ENCODE measurements at places on chromosomes 7 and 10. TPM values are rescaled to one million over a fixed set of nuclear protein-coding genes. Genes with fewer than 3 reads are reported as not detected.

RINT1 gene
- 8.9 TPM for polyA plus RNA-seq

GDF2 gene
- not detected for polyA plus RNA-seq

BLNK gene
- not detected for polyA plus RNA-seq

MPP7 gene
- 0.17 TPM for polyA plus RNA-seq

FIGNL1 gene
- polyA plus RNA-seq = 20.8 TPM

GRM3 gene
- not detected for polyA plus RNA-seq

CC2D2B gene
- polyA plus RNA-seq = 0.21 TPM

PVRIG gene
- not detected for polyA plus RNA-seq

GATA3 gene
- polyA plus RNA-seq = 7.2 TPM

METTL2B gene
- 14.2 TPM for polyA plus RNA-seq

DNA sequence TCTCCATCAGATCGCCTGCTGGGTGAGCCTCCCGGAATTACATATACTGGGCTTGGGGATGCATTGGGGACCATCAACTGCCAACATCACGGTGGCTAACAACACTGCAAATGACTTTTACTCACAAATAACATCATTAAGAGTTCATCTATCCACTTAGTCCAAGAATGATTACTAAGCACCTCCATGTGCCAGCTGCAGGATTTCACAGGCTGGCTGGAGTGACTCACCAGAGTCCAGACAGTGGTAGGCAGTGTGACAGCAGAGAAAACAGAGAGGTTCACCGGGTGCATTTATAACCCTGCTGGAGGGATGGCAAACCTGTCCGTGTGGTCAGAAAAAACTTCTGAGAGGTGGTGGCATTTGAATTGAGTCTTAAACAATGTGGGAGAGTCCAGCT lies 3.2 kb upstream of the IGFBP3 start:
- DNase-seq = peak; percentile 14
- H3K4me1 ChIP-seq = peaks cover 28% of the 10 kb centered on the region
- H3K27me3 ChIP-seq = peaks cover 42% of the 10 kb centered on the region
- no peak overlapping the region for H3K27ac ChIP-seq
- no peaks in the 10 kb centered on the region for H3K36me3 ChIP-seq

DNA sequence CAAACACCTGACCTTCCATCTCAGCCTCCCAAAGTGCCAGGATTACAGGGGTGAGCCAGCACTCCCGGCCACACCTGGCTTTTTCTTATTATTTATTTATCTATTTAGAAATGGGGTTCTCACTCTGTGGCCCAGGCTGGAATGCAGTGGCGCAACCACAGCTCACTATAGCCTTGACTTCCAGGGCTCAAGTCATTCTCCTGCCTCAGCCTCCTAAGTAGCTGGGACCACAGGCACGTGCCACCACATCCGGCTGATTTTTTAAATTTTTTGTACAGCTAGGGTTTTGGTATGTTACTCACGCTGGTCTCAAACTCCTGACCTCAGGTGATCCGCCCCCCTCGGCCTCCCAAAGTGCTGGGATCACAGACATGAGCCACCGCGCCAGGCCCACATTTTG lies 56.9 kb upstream of the MYL10 start:
- H3K27me3 ChIP-seq = no peaks in the 10 kb centered on the region
- no peak overlapping the region for H3K4me3 ChIP-seq
- no peaks in the 10 kb centered on the region for H3K36me3 ChIP-seq
- peaks cover 14% of the 10 kb centered on the region for H3K4me1 ChIP-seq
- no peak overlapping the region for H3K27ac ChIP-seq

GRCh38 chr10:73785721-73786511 lies 510 bp downstream of the ZSWIM8 start:
- peaks cover 27% of the 10 kb centered on the region for H3K4me1 ChIP-seq
- H3K36me3 ChIP-seq = peaks cover 2% of the 10 kb centered on the region
- H3K27ac ChIP-seq = peak overlapping the region; percentile 46
- DNase-seq = peak; percentile 66
- H3K4me3 ChIP-seq = peak overlapping the region; percentile 73

GRCh38 chr7:132789281-132789680 lies 213.0 kb upstream of the PLXNA4 start:
- H3K4me3 ChIP-seq = no peak overlapping the region
- DNase-seq = no peak
- peaks cover 3% of the 10 kb centered on the region for H3K4me1 ChIP-seq

- no peak overlapping the region for H3K4me3 ChIP-seq
- no peaks in the 10 kb centered on the region for H3K36me3 ChIP-seq
- no peak overlapping the region for H3K27ac ChIP-seq
- no peaks in the 10 kb centered on the region for H3K4me1 ChIP-seq
These were observed 101.3 kb downstream of the TWIST1 start for GRCh38 chr7:19016140-19016539.

GRCh38 chr10:130934293-130935127 lies 377.0 kb downstream of the TCERG1L start:
- H3K4me3 ChIP-seq = no peak overlapping the region
- H3K27ac ChIP-seq = no peak overlapping the region
- no peak for DNase-seq

DNA sequence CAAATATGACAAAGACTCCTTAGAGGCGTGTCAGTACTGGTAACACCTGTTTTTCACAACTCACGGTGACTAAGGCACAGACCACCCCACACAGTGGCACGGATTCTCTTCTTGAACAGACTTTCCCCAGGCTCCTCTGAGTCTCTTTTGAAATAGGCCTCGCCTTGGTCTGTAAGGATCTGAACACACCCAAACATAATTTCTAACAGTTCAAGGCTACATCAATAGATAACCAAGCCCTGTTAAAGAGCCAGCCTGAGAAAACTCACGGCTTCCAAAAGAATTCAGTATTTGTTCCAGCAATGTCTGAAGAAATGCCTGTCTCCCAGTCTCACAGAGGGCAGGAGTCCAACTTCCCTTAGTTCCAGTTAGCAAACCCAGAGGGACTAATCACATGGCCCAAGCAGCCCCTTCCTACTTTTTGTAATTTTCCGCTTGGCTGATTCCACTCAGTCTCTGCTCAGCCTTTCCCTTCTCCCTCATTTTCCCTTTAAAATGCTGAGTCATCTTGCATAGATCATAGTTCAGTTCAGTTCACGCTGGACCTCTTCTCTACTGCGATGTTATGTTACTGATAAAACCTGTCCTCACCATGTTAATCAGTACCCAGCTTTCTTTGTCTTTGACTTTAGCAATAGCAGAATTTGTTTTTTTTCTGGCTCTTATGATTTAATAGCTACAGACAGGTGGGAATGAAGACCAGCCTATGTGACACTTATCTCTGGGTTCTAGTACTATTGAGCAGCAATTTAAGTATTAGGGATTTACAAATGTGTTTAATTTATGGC lies 22.6 kb upstream of the AKR1C3 start:
- peaks cover 3% of the 10 kb centered on the region for H3K4me1 ChIP-seq
- H3K36me3 ChIP-seq = no peaks in the 10 kb centered on the region
- no peaks in the 10 kb centered on the region for H3K27me3 ChIP-seq
- no peak overlapping the region for H3K27ac ChIP-seq

GRCh38 chr10:34175121-34175520 lies 640.0 kb downstream of the PARD3 start:
- H3K4me1 ChIP-seq = no peaks in the 10 kb centered on the region
- H3K27ac ChIP-seq = no peak overlapping the region
- H3K27me3 ChIP-seq = no peaks in the 10 kb centered on the region
- no peaks in the 10 kb centered on the region for H3K36me3 ChIP-seq
- no peak for DNase-seq
- H3K4me3 ChIP-seq = no peak overlapping the region

- H3K27ac ChIP-seq = peak overlapping the region; percentile 4
- H3K36me3 ChIP-seq = no peaks in the 10 kb centered on the region
- H3K4me1 ChIP-seq = peaks cover 35% of the 10 kb centered on the region
- no peaks in the 10 kb centered on the region for H3K27me3 ChIP-seq
- no peak overlapping the region for H3K4me3 ChIP-seq
- no peak for DNase-seq
These were observed 175.4 kb upstream of the AKR1E2 start for GRCh38 chr10:4650582-4650981.

Measured in endothelial cell of umbilical vein (primary cell).